NCI-H187 (cell line): ENCODE measurements at places on chromosomes 12 and 14.

DNA sequence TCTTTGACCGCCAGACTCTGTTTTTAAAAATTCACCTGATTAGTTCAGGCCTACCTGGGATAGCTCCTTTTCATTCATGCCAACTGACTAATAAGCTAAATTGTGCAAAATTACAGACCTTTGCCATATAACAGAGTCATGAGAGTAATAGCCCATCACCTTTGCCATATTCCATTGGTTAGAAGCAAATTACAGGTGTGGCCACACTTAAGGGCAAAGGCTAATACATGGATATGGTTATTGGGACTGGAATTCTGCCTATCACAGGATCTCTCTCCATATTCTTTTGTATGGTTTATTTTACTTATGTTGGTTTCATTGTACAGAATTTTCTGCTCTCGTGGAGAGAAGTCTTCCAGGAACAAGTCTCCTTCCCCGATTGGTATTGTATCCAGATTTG, 115.2 kb downstream of the EGLN3 start:
- DNase-seq = no peak

DNA sequence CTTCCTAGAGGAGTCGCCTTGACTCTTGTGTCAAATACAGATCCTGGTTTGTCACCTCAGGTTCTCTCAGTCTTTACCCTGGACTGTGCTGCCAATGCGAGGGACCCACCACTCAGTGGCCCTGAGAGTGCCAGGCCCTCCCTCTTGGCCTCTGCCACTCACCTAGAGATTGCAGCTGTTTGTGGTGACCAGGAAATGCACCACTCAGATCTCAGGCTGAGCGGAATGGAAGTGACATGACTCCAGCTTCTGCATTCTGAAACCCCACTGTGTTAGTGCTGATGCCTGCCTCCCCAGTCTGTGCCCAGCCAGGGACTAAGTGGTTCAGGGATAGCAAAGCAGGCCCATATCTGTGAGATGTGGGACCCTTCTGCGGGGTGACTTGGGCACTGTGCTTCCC, 27.8 kb upstream of the NEDD1 start:
- DNase-seq = no peak

DNA sequence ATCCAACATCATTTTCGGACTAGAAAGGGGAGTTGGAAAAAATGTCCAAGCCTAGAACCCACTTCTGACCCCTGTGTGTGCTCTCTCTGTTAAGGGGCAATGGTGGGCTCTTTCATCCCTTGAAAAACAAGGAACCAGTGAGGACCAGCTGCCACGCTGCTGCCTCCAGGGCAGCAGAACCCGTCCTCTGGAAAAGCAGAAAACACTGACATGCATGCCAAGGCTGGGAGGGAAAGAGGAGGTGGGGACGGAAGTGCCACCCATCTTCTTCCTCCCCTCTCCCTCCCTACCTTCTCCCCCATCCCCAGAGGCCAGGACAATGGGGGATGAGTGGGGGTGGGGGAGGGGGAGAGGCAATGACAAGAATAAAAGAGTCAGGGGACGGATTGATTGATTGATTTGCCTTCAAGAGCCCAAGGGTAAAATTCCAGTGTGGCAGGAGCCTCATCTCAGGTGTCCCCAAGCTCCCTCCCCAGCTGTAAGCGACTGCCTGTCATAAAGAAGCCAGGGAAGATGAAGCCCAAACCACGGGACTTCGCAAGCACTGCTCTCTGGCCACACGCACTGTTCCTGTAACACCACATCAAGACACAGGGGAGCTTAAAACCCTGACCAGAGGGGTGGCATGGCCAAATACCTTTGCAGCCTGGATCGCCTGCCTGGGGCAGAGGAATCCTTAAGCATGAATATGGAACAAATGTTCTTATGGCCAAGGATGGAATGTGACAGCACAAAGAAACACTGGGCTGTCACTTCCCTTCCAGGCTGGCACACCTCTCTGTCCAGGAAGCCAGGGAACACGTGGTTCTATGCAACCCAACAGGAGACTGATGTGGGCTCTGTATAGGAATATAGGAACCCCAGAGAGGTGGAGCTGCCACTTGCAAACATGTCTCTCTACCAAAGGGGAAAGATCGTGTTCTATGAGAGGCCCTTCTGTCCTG, 38.9 kb upstream of the BDKRB2 start:
- DNase-seq = no peak

- no peak for DNase-seq
These were observed 403.1 kb downstream of the BCL11B start for GRCh38 chr14:98868866-98869265.

- no peak for DNase-seq
These were observed 7.8 kb upstream of the DTD2 start for GRCh38 chr14:31465111-31465510.

DNA sequence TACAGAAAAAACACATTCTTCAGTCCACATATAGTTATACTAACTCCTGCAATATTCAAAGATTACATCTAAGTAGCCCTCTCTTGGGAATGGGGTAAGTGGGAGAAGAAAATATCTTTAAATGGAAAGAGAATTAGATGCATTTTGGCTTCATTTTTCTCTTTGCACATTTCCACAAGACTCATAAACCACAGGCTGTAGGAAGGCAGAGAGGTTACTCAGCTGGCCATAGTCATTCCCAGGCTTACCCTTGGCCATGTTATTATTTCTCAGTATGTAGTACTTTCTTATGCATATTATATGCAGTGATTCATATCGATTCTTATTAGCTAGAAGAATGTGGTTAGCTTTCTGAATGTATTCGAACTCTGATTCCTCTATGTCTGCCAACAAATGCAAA, 92.2 kb downstream of the PTPRR start:
- DNase-seq = no peak

GRCh38 chr12:101781834-101782233, 42.6 kb upstream of the SYCP3 start:
- no peak for DNase-seq

DNA sequence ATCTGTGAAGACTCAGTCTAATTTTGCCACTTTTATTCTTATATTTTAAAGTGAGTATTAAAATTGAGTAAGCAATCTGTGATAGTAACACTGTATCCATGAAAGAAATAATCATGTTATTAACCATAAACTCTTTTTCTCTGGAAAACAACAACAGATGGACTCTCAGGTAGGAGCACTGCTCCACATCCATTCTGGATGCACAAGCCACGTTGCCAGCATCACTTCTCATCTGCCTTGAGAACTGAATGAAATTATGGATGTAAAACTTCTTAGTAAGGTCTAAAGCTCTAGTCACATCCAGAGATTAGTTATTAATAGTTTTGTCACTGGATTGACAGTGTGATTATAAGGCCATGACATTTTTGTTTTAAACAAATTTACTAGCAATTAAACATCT, 489.1 kb upstream of the SYT1 start:
- DNase-seq = no peak
